ENCODE measurements at places on chromosomes 3 and 15.

DNA sequence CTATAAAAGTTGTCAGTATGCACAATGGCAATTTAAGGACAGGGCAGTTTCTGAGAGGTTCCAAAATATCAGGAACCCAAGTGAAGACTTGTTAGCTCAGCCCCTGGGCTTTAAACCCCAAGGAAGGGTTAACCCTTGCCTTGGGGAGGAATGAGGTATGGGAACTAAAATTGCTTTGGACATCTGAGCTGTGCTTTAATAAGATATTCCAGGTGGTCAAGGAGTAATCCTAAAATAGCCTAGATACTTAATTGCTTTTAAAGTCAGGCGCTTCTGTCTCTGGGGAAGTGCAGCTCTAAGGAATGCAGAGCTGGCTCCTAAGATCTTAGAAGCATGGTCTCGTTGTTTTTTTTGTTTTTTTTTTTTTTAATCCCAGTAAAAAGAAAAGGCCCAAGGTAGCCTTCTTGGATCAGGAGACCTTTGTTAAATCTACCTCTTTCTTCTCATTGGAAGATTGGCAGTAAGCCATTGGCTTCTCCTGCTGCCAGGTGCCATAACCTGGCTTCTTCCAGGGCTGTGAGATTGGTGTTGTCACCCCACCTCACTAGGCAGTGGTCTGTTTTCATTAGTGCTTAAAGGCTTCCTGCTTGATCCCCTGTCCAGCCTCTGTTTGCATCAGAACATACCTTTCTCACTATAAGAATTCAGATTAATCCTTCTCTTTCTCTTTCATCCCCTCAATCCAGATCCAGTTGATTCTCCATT lies 24.5 kb downstream of the ARID3B start:
- DNase-seq: no peak

DNA sequence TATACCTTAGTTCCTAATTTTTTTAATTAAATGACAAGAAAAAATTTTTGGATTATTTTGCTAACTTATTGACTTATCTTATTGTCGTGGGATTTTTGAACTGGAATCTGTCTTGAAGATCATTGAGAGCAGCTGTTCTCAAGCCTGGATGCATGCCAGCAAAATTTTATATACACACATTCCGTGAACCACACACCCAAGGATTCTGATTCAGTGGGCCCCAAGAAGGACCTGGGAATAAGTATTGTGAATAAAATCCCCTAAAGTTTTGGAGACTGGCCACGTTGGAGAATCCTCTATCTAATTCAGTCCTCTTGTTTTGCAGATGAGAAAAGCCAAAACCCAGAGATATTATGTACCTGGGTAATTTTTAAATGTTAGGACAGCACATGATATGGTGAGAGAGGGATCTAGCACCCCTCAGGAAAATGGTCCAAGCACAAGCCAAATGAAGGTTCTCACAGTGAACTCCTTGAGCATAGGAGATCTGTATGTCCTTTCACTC lies 55.2 kb downstream of the UNC13C start:
- DNase-seq: no peak

- DNase-seq: no peak
These were observed 65.1 kb downstream of the PRICKLE2 start for GRCh38 chr3:64160000-64160695.

GRCh38 chr3:90015688-90016356 lies 908.4 kb downstream of the EPHA3 start:
- DNase-seq: no peak

DNA sequence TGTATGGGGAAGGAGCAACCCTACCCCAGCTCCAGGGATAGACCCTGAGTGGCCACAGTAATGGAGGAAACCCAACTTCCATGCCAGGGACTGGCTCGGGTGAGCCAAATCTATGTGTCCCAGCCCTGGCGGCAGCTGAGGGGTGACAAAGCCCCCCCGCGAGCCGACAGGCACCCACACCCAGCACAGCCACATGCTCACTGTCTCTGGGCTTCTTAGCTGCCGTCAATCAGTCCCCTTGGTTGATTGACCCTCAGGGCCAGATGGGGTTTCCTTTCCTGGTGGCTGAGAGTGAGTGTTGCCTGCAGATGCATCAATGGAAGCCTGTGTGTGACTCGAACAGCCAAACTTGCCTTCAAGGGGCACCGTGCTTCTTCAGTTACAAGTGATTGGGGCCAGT lies 2.1 kb upstream of the OCA2 start:
- no peak for DNase-seq
